ENCODE measurements at places on chromosomes 12 and 14.
A peak's percentile ranks its signal among the peaks of the same experiment; 100 is the strongest.

DNA sequence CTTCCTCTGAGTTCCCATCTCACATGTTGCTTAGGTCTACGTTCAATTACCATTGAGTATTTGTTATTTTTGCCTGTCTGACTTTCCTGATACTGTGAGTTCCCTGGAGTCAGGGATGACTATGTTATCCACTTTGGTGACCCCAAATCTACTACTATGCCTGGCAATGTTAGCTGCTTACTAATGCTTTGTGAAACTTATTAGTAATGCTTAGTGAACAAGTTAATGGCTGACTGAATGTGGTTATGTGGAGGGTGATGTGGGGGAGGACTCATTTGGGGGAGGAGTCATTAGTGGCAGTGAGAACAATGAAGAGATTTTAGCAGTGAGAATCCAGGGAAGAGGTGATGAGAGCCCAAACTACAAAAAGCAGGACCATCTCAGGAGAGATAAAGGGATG is 121.6 kb downstream of the KTN1 start:
- DNase-seq: no peak

DNA sequence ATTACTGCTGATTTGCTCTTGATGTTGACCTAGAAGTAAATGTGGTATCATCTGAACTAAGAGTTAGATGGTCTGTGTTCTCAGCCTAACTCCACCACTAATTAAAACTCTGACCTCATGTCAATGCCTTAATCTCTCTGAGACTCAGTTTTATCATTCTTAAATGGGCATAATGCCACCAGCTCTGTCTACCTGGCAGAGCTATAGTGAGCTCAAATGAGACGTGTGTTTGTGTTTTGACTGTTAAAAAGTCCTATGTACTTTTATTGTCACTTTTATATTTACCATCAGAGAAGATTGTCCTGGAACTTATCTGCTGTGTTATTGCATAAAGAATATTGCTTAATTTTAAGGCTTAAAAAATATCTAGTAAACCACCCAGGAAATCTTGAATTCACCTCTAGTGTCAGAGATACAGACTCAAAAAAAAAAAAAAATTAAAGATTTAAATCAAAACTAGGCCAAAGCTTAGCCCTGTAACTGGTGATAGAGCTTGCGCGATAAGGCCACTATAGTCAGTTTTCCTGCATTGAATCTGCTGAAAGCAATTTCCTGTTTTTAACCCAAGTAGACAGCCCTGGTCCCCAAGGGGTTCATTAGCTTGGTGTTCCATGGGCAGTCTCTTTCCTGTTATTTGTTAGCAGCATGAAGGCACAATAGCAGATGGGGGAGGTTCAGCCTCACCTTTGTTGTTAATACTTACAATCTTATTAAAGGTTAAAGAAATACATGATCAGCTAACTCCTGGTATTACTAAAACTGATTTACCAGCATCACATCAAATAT is 261.8 kb downstream of the ATP23 start:
- DNase-seq: peak; percentile 72

DNA sequence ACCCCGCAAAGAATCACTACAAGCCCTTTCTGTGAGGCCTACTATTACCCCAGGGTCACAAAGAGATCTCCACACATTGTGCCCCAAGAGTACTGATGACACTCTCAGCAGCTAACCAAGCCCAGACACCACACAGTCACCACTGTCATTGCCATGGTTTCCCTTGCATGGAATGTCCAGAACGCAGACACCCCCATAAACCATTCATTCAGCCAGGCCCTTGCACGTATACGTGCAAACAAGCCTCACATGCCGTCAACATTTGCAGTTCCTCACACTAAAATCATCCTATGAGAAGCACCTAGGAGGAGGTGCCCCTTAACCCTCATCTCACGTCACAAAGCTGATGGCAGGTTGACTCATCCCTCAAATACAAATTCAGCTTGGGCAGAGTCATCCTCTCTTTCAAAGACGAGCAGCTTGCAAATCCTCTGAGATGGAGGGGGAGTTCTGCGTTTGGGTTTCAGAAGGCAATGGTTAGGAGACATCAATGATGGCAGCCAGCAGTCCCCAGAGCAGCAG is 17.1 kb upstream of the KRT77 start:
- no peak for DNase-seq

DNA sequence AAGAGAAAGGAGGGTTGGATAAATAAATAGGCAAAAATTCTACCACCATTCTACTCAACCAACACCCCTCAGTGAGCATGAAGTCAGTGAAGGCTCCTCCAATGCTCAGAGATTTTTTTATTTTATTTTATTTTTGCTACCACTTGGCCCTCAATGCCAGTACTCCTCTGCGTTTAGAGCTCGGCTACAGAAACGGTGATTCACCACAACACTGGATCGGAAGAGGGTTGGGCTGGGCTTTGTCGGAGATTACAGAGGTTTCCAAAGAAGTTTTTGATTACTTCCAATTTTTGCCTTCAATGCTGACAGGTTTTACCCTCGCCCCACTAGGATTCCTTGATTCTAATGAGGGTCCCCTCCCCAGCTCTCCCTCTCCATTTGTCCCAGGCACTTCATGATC is 1027.2 kb upstream of the TMEM132C start:
- DNase-seq: no peak

GRCh38 chr12:1078002-1078401 is 87.0 kb downstream of the ERC1 start:
- no peak for DNase-seq

DNA sequence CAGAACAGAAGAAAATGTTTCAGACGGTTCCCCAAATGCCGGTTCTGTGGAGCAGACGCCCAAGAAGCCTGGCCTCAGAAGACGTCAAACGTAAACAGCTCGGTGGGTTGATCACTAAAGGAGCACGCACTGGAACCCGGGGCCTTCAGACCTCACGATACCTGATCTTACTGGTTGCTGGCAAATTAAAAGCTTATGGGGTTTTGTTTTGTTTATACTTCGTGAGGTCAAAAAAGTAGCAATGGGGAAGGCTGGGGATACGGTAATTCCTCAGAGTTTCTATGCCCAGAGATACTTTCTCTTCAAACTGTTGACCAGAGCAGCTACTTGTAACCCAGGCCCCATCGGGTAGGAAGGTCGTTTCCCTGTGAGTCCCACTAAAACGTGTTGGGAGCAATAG is 1.7 kb downstream of the CDKN1B start:
- DNase-seq: no peak

DNA sequence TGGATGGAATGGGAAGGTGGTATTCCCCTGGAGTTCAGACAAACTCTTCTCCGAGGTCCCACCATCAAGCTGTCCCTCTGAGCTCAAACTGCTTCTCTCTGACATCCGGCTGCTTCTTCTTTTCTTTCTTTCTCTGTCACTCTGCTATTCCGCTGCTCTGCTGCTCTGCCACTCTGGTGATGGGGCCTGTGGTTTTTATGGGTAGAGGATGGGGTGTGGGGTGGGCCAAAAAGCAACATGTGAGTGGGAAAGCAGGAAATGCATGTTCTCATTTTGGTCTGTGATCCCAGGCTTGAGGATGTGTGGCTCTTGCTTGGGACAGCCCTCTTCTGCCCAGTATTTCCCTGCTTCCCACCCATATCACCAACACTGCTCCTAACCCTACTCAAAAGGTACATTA is 30.6 kb downstream of the CLECL1 start:
- DNase-seq: no peak

- DNase-seq: no peak
Observed at GRCh38 chr14:73567951-73568885, 795 bp upstream of the ACOT2 start.

DNA sequence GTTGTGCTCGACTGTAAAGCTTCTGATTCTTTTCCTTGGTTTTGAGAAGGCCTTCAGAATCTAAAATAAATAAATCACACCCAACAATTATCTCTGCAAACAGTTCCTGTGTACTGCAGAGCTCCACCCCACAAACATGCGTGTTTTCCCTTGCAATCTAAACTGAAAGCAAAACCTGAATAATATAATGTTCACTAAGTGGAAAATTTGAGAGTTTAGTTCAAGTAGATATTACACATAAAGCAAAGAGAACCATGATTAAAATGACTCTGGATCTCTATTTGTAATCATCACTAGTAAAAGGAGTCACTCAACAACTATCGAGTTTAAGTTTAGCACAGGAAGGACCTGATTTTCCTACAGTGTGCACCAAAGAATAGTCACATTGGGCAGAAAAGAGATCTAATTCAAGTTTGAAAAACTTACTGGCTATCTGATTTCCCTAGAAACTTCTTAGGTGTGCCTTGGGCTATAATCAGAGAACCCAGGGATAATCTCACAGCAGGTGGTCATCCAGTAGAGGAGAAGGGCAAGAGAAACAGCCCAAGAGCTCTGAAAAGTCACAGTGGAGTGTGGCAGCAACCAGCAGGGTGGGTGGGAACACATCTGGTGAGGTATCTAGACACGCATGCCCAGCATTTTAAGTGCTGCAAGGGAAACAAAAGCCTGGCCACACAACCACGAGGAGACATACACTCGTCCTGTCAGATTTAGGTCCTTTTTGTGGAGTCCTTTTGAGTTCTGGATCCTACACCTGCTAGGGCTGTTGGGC is 25.4 kb downstream of the ATG14 start:
- DNase-seq: no peak

GRCh38 chr14:101250336-101250947 is 310.9 kb upstream of the DIO3 start:
- no peak for DNase-seq
